ENCODE measurements at places on chromosomes 3 and 15. TPM values are rescaled to one million over a fixed set of nuclear protein-coding genes. Genes with fewer than 3 reads are reported as not detected.
A peak's percentile ranks its signal among the peaks of the same experiment; 100 is the strongest.

GRCh38 chr3:7518456-7518855 is 657.5 kb downstream of the GRM7 start:
- no peak for DNase-seq

DNA sequence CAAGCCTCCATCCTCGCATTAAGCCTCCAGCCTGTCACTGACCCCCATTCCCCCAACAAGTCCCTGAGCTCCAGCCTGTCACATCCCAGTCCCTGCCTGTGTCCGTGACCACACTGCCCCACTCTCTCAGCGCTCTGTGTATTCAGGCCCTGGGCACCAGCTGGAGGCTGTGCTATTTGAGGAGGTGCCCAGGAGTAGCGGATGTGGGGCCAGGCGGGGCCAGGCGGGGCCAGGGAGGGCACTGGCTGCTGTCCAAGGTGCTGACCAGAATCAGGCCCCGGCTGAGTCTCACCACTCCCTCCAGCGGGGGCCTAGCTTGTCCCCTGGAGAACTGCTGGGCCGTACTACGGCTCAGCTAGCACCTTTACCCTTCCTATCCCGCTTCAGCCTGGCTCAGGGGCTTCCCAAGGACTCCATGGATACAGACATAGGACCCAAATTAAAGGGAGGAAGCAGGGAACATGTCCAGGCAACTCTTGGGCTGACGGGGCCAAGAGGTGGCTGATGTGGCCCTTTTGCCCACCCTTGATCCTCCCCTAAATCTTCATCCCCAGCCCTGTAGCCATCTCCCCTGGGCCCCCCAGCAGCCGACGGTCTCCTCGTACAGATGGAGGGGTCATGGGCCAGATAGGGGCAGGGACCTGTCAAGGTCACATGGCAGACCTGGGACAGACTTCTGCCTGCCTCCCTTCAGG is 1.1 kb downstream of the HHATL start:
- peak; percentile 27 for DNase-seq

Gene CAPN3
- 0.90 TPM for total RNA-seq

GRCh38 chr3:40557575-40558161 is 32.9 kb downstream of the ZNF621 start:
- DNase-seq, result no peak

Gene CD200R1
- not detected for total RNA-seq

GRCh38 chr3:52052831-52053306 is 3.5 kb downstream of the DUSP7 start:
- peak; percentile 53 for DNase-seq

DNA sequence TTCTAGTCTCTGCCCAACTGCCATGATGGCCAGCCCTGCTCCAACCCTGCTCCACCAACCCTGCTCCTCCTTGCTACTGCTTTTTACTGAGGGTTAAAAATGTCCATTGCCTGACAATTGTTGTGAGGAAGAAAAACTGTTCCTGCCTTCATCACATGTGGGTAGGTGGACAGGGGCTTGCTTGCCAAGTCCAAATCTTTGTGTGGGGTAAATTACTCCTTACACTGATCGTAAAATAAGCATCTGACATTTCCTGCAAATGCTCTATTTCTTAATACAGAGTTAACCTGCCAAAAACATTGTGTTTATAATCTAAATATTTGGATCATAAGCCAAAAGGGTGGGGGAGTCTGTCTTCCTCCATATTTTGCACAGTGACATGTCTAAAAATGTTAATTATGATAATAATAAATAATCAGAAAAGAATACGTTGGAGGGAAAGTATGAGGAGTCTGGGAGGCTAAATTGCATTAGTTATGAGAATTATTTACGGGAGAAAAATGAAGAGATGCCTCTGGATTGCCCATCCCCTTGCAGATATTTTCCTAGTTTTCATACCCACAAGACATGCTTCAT is 242.5 kb upstream of the TBL1XR1 start:
- no peak for DNase-seq

Gene ARPP21
- total RNA-seq, result not detected

Gene TBCCD1
- total RNA-seq, result 20.1 TPM

GRCh38 chr15:57376696-57377477 is 582 bp downstream of the CGNL1 start:
- DNase-seq, result peak; percentile 66

All from HepG2 (cell line).